ENCODE measurements at places on chromosomes 3 and 15.

- no peak for DNase-seq
These were observed 21.6 kb downstream of the B4GALT4 start for GRCh38 chr3:119219069-119219468.

DNA sequence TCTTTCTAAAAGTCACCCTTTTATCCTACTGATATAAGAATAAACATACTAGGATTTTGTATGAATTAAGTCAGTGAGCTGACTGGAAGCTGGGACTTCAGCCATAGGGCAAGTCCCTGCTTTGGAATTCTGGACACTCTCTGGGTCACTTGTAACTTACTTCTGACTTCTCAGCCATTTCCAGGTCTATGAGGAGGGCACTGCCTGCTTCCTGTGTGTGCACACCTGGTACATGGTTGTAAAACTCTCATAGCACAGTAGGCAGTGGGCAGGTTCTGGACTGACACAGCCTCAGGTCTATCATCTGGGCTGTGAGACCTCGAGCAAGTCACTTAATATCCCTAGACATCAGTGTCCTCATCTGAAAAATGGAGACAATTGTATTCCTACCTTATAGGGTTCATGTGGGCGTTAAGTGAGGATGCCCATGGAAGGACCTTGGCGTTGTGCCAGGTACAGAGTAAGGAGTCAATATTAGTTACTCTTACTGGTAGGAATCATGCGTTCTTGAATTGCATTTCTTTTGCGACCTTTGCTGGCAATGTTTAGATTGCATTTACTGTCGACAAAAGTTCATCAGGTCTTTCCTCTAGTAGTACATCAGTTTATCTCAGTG, 27.5 kb upstream of the TGM5 start:
- no peak for DNase-seq

- no peak for DNase-seq
These were observed 193.3 kb downstream of the ISL2 start for GRCh38 chr15:76529911-76530310.

GRCh38 chr3:8490079-8490552, 11.5 kb upstream of the LMCD1 start:
- peak; percentile 98 for DNase-seq

DNA sequence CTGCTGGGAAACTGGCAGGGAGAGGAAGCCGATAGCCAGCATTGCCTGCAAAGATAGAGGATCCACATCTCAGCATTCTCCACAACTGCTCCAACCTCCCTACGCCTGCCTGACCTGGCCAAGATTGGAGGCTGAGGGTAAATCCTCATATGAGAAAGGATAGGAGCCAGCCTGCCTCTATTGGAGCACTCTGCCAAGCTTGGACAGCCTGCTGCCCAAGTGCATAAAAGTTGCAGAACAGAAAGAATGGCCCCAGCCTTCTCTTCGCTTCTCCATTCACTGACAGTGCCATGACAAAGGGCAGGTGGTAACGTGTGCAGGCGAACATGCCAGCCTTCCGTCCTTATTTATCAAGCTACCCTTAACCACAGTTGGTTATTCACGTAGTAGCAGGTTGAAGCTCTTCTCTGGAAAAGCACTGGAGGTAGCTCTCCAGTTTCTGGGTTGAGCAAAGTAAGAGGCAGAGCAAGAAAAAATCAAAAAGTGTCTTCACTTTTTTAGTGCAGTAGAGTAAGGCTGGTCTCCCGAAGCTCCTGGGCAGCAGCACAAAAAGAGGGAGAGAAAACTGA, 4.3 kb downstream of the BMF start:
- DNase-seq, result no peak

- peak; percentile 76 for DNase-seq
These were observed 16.9 kb downstream of the POPDC2 start for GRCh38 chr3:119643528-119643927.

GRCh38 chr3:74267588-74268184, 346.8 kb downstream of the CNTN3 start:
- no peak for DNase-seq

- DNase-seq, result no peak
These were observed 863.2 kb downstream of the TUSC7 start for GRCh38 chr3:117572786-117573185.

DNA sequence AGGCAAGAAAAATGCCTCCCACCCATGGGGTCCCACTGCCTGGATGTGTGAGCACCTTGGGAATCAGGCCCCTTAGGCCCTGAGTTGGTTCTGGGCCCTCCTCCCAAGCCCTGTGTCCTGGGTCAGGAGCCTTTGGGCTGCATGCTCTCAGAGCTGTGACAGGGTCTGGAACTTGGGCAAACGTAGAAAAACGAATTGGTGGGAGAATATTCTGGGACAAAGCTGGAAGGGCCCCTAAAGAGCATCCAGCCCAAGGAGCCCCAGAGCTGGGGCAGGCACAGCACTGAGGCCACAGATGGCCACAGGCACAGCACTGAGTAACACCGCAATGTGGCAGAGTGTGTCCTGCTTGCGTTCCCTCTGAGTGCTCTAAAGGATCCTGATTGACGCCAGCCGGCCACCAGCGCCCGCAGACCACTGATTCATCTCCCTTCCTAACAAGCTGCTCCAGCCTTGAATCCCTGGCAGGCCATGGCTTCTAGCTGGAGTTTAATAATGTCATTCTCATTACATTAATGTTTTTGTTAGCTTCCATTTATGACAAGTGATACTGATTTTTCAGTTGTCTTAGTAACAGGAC, 18.6 kb upstream of the SEC13 start:
- no peak for DNase-seq

DNA sequence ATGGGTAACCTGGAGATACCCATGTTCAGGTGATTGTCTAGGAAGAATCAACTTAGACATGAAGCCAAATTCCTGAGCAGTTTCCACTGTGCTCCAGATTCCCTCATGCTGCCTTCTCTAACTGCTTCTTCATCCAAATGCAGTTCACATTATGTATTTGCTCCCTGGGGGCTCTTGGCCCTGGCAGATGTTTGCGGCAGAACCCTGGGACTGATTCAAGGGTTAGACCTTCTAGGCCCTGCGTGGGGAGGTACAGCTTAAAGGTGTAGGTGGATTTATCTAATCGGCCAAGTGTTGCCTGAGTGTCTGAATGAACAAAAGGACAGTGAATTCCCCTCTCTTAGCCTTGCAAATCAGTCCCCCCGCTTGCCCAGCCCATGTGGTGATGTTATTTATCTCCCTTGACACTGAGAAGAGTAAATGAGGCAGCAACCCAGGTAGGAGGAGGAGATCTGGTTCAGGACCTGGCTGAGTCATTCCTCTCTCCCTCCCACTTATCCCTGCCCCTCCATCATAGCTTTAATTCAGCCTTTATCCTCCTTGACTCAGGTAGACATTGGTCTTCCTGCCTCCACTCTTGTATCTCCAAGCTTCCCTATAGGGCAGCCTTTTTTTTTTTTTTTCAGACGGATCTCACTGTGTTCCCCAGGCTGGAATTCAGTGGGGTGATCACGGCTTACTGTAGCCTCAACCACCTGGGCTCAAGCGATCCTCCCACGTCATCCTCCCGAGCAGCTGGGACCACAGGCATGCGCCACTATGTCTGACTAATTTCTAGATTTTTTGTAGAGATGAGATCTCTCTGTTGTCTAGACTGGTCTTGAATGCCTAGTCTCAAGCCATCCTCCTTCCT, 54.8 kb downstream of the MAGEF1 start:
- no peak for DNase-seq

GRCh38 chr15:47443839-47444238, 273.5 kb upstream of the SEMA6D start:
- DNase-seq, result no peak

DNA sequence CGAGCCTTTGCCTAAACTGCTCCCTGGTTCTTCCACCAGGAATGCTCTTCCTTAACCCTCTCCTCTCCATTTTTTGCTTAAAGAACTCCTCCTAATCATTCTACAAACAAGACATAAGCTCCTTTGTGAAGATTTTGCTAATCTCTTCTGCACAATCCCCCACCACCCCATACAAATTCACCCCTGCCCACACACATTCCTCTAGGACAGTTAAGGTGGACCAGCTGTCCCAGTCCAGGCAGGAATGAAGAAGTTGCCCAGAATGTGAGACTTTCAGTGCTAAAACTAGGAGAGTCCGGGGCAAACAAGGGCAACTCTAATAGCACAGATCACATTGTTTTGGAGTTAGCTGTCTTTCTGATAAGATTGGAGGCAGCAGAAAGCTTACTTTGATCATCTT, 13.9 kb upstream of the FAM174B start:
- no peak for DNase-seq

- DNase-seq, result no peak
These were observed 165.6 kb downstream of the PLD1 start for GRCh38 chr3:171644681-171645080.

DNA sequence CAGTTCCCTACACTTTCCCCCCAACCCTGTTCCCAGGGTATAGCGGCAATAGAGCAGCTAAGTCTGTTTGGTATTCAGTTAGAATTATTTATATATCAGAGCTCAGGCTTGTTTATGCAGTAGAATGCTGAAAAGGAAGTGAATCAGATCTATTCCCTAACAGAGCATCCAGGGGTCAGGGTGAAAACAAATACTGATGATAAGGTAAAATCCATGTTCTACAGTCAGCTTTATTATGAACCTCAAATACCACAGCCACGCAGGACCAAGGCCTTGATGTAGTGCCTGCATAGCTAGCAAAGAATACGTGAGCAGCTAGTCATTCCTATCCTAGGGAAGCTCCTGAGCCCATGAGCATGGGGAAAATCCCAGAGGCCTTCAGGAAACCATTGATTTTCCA, 229.7 kb upstream of the ICE2 start:
- no peak for DNase-seq

- peak; percentile 10 for DNase-seq
These were observed 436.1 kb downstream of the CHL1 start for GRCh38 chr3:632571-633170.

DNA sequence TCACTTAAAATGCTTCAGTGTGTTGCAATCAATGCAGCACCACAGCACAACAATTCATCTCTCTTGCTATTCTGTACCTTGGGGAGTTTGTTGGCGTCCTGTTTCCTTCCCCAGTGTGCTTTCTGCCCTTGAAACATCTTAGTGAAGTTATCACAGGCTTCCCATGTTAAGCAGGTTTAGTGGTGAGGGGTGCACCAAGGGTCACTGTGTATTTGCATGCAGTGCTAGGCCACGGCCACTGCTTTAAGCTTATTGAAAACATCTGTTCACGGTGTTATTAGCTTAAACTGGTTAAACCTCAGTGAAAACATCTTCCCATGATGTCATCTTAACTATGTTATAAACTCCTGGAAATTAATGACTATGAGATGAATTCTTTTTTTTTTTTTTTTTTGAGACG, 217.3 kb upstream of the GOLIM4 start:
- no peak for DNase-seq

GRCh38 chr3:67940210-67940952, 286.0 kb upstream of the SUCLG2 start:
- DNase-seq, result no peak

- no peak for DNase-seq
These were observed 375.6 kb downstream of the CTNNB1 start for GRCh38 chr3:41574900-41575299.

- no peak for DNase-seq
These were observed 687 bp downstream of the GPR176 start for GRCh38 chr15:39919411-39919747.

GRCh38 chr3:179943117-179943880, 93.4 kb downstream of the PEX5L start:
- DNase-seq, result no peak

GRCh38 chr15:66025015-66025452, 155.7 kb downstream of the RAB11A start:
- DNase-seq, result no peak

GRCh38 chr3:39075910-39076309, 24.1 kb downstream of the WDR48 start:
- DNase-seq, result no peak
